Hepatic stellate cell (primary cell): ENCODE measurements at places on chromosomes 5 and 9.

GRCh38 chr5:9653811-9654210 is 23.7 kb upstream of the TAS2R1 start:
- peak; percentile 39 for DNase-seq

DNA sequence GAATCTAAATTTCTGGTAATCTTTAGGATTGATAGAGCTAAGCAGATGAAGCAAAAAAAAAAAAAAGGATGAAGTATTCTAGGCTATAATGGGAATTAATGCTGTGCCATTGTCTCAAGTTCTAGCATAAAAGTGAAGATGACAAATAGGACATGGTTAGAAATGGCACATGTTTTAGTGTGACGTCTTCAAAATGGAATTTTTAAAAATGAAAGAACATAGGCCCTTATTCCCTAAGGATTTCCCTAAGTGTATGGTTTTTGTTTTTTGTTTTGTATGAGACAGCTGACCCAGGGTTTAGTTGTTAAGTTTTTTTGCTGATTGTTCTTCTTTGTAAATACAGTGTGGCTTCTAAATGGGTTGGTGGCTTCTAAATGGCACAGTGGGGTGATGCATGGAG is 7.1 kb downstream of the TLE4 start:
- no peak for DNase-seq

GRCh38 chr5:117414926-117415325 is 840.3 kb upstream of the SEMA6A start:
- DNase-seq, result no peak

- DNase-seq, result peak; percentile 18
These were observed 117.5 kb upstream of the OR13F1 start for GRCh38 chr9:104386425-104387069.

GRCh38 chr9:134190232-134191121 is 26.1 kb upstream of the RNU6ATAC start:
- no peak for DNase-seq

DNA sequence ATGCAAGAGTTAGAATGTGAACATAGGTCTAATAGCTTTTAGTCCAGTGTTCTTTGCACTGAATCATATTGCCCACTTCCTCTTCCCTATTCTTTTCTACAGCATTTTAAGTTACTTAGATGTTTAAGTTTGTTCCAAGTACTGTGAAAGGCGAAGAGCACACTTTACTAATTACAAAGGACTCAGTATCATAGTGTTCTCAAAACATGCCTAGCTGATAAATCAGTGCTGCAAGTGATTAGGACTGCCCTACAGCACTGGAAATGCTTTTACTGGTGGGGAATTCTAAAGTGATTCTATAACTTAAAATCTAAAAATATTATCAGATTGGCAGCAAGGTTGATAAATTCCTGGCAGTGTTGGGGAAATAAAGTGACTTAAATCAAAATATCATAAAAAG is 177.9 kb upstream of the KCNN2 start:
- no peak for DNase-seq

DNA sequence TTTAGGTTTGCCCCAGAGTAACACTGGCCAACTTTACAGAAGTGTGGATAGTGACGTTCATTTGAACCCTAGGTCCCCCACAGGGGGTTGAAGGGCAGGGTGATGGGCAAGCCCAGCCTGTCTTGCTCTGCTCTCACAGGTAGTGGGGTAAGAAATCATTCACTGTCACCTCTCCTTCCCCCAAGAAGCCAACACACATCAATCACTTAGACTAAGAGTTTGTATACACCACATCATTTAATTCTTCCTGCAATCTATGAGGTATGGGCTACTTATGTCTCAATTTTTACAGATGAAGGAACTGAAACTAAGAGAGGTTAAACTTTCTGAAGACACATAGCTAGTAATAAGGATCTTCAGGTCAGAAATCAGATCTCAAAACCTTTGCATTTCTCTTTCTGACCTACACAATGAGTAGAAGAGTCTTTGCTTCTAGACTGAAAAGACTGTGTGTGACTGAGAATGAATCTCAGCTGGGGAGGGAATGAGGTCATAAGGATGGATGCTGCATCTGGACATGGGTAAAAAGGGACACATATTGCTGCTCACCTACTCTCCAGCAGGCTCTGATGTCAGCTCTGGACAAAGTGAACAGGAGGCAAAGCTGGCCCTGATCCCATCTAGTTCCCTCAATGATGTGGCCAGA is 81.0 kb upstream of the EQTN start:
- DNase-seq, result no peak

GRCh38 chr5:171736976-171737891 is 48.4 kb upstream of the SMIM23 start:
- DNase-seq, result no peak

DNA sequence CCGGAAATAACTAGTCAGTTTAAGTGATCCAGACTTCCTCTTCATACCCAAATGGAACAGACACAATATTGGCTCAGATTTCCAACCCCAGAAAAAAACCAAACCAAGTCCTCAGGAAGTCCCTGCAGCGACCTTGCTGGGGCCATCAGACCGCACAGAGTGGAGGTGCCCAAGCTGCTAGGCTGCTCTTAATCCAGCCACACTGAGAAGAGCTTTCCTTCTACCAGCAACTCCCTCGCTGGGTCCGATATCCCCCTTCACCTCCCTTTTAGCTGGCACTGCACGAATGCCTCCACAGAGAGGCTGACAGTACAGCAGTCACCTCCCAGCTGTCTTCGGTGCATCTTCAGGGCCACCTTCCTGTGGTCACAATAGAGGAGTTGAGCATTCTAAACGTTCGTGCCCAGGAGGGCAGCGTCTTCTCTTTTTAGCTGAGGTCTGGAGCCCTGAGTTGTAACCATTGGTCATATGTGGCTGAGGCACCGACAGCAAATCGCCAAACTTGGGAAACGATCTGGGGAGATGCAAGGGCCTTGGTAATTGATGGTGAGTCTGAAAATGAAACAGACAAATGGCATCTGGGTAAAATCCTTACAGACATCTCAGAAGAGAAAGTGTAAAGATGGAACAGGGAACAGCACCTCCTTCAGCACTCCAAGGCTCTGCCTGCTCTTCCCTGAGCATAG is 5.7 kb downstream of the NAIF1 start:
- DNase-seq, result no peak

- DNase-seq, result no peak
These were observed 49.9 kb downstream of the COL15A1 start for GRCh38 chr9:98993570-98993945.

GRCh38 chr5:108196276-108196675 is 185.6 kb downstream of the FBXL17 start:
- DNase-seq, result no peak

DNA sequence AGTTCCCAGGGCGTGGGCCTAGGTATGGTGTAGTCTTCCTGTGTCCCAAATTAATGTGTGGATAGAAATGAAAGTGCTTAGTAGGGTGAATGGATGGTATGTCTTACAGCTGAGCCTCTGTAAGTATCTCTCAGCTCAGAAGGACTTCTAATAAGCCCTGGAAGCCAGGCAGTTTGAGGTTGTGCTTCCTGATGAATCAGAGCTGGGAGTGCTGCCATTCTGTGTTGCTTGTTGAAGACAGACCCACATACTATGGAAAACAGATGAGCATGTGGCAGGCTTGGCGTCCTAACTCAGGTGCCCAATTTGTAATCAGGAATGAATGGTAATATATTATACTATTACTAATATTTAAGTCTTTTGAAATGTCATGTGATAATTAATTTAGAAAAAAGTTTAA is 69.8 kb downstream of the CMYA5 start:
- no peak for DNase-seq

DNA sequence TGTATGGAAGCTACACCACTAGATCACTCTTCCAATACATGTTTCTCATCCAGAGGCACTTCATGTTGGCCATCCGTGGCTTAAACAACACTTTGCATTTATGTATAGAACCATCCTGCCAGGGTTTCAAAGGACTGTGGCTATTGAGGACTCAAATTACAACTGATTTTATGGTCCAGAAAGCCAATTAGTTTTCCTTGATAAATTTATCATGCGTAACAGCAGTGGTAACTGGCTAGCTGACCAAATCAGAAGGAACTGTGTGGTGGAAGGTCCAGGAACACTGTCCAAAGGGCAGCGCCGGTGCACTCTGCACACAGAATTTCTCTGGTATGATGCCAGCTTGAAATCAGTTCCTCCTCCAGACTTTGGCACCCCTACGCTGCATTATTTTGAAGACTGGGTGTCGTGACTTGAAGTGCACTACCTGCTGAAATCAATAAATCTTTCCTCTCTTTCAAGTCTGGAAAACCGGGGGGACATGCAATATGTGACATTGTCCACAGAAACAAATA is 69.3 kb upstream of the TMEM252 start:
- no peak for DNase-seq

DNA sequence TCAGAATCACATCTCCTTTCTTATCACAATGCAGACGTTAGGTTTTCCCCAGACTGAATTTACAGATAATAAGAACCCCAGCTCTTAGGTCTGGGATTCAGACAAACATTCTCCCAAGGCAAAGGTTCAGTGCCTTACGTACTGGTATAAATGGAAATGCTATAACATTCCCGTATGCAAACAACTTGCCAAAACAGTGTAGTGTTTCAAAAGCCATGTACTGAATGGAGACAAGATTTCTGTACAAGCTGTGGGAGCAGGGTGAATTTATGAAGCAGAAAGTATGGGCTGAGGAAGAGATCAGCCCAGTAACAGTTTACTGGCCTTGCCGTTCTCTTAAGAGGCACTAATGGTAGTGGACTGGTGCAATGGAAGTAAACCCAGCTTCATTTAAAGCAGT is 225.5 kb upstream of the ZNF462 start:
- no peak for DNase-seq

GRCh38 chr9:91519520-91520277 is 96.1 kb upstream of the NFIL3 start:
- no peak for DNase-seq

- DNase-seq, result no peak
These were observed 533 bp downstream of the DCANP1 start for GRCh38 chr5:135446615-135447014.

GRCh38 chr5:139669662-139670368 is 21.7 kb downstream of the CXXC5 start:
- no peak for DNase-seq

DNA sequence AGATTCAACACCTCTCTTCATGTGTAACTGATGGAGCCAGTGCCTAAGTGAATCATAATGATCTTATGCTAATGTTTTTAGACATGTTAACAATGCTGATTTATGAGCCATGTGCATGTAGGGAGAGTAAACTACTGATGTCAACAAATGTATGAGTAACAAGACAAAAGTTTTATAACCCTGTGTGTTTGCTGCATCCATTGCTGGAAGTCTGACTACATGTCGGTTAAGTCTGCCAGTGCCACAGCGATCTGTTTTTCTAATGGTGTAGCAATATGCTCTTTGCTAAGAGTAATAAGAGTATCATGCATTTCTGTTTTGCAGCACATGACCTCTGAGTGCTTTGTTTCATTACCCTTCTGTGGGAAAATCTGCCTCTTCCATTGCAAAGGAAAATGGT is 26.4 kb upstream of the TMOD1 start:
- DNase-seq, result no peak

GRCh38 chr5:45281081-45281480 is 415.1 kb downstream of the HCN1 start:
- no peak for DNase-seq

GRCh38 chr9:114945616-114946412 is 15.4 kb upstream of the TNFSF8 start:
- DNase-seq, result no peak

GRCh38 chr5:41617843-41618515 is 107.6 kb upstream of the PLCXD3 start:
- no peak for DNase-seq

DNA sequence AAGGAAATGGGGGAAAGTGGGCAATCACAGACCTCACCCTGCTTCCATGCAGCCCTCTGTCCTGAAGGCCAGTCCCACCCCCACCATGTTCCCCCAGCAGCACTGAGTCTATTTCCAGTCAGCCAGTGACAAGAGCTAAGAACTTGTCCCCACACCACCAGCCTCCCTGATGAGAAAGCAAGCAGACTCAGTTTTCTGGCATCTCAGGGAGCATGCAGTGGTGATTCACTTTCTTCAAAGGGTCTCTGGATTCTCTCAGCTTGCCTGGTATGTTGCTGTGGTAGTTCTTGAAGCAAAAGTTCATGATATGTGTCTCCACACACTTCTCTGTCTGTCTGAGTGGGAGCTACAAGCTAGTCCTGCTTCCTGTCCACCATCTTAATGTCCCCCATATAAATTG is 799.9 kb upstream of the TYRP1 start:
- DNase-seq, result no peak

DNA sequence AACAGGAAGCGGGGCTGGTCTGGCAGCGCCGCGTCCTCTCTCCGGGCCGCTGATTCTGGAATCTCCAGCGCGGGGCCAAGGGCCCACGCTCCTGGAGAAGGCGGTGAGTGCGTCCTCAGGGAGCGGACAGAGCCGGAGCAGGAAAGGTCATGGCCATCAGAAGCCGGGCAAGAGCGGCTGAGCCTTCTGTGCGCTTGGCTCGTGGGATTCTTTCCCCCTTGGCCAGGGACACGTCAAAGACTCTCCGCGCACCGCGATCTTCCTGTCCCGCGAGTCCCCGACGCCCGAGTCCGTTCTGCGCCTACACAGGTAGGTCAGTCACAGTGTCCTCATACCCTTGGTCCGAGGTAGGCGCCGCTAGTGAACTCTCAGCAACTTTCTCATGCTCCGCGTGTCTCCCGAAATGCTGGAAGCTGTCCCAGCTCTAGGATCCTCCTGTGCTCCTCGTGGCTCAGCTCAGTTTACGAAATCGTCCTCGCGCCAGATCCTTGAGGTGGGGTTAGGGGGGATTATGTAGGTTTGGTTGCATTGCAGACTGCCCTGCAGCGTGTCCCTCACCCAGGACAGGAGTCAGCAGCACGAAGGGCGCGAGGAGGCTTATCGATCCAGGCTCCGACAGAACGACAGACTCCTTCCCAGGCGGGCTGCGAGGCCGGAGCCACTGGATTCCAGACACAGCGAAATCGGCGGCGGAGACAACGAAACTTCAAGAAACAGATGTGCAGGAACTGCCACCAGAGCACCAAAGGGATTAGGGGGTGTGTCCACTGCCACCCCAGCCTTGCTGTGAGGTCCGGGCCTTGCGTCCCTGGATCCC is 8.7 kb downstream of the LHX6 start:
- DNase-seq, result no peak

DNA sequence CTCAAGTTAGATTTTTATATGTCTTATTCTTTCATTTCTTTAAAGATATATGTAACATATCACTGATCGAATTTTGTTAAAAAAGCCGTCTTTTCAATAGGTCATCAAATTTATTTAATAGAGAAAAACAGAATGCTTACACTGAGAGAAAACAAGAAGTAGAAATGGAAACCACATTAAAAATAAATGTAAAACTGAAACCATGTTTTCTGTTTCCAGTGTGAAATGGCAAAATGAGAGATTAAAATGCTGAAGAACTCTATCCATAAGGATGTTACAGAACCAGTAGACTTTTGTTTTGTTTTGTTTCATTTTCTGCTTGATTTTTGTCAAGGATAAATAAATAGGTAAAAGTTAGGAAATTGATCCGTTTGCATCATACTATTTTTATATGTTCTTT is 210.1 kb downstream of the PRDM9 start:
- DNase-seq, result no peak

DNA sequence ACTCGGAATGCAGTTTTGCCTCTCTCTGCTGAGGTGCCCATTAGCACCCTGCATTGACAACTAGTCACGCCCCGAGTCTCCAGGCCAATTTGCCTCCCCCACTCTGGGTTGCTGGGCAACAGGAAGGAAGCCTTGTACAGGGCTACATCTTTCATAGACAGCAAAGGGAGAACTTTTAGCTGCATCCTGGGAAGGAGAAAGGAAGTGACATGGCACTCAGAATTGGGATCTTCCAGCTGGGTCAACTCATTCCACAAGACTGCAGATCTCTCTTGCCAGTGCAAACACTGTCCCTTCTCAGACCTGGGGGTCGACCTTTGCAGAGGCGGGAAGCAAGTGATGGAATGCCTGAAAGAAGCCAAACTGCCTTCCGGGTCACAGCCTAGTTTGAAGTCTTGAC is 282.0 kb downstream of the SLIT3 start:
- DNase-seq, result no peak
